Cortex of kidney (tissue), 1 donor: ENCODE measurements at places on chromosomes 2 and 18.

DNA sequence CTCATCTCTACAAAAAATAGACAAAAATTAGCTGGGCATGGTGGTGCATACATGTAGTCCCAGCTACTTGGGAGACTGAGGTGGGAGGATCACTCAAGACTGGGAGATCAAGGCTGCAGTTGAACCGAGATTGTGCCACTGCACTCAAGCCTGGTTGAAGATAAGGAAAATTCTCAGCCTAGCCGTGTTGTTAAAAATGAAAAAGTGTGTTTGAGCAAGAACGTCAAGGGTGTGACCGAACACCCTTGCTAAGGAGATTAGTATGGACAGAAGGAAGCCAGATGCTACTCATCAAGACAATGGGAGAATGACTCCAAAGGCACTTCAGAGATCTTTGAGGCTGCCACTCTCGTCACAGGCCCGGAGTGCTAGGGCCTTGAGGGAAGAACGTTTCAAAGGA lies 70.0 kb upstream of the NDUFV2 start:
- DNase-seq = no peak

GRCh38 chr2:195531754-195532153 lies 125.3 kb upstream of the SLC39A10 start:
- DNase-seq = no peak

- DNase-seq = no peak
Measured at GRCh38 chr2:228938629-228939028, 332.5 kb downstream of the PID1 start.

DNA sequence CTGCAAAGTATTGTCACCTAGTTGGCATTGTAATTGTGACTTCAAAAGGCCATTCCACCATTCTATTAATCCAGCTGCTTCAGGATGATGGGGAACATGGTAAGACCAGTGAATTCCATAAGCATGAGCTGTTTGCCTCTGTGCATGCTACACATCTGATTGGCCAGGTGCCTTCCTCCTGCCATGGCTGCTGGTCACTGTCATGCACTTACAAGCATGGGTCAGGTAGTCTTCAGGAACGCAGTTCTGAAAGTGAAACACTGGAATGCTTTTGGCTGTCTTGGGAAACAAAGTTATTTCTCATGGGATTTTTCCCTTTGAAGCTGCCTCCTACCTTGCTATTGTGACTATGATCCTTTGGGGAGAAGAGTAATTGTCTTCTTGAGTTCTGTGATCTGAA lies 267.6 kb downstream of the GBX2 start:
- no peak for DNase-seq

DNA sequence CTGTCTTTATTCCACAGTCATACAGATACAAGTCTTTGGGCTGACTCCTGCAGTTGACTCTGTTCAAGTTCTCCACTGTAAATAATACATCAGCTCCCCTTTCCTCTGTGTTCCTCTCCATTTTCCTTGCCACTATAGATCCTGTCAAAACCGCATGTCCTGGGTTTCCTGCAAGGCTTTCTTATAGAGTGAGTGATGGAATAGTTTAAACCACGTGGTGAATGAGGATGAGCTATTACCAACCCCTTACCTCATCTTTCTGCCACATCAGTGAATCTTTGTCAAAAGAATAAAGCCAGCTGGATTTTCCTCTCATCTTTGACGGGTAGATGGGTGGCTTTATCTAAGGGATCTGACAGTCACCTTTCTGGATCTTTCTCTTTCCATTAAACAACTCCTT lies 3.9 kb upstream of the GALNT14 start:
- DNase-seq = no peak

DNA sequence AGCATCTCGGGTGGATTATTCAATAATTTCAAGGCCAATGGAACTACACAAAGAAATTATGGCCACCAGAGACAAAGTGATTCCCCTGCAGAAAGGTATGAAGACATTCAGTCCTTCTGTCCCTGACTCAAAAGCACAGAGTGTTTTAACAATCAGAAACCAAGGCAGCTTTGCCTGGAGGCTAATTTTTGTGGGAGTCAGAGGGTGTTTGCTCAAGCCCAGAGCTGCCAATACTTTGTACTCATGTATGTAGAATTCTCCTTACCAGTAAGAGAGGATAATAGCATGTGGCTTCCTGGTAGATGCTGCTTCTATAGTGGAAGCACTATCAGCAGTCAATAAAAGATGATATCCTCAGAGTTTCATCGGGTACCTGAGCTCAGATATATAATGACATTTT lies 178.4 kb downstream of the KCNE4 start:
- no peak for DNase-seq

GRCh38 chr2:61811821-61812220 lies 42.0 kb downstream of the FAM161A start:
- no peak for DNase-seq

GRCh38 chr2:46230115-46230571 lies 67.1 kb upstream of the EPAS1 start:
- no peak for DNase-seq

DNA sequence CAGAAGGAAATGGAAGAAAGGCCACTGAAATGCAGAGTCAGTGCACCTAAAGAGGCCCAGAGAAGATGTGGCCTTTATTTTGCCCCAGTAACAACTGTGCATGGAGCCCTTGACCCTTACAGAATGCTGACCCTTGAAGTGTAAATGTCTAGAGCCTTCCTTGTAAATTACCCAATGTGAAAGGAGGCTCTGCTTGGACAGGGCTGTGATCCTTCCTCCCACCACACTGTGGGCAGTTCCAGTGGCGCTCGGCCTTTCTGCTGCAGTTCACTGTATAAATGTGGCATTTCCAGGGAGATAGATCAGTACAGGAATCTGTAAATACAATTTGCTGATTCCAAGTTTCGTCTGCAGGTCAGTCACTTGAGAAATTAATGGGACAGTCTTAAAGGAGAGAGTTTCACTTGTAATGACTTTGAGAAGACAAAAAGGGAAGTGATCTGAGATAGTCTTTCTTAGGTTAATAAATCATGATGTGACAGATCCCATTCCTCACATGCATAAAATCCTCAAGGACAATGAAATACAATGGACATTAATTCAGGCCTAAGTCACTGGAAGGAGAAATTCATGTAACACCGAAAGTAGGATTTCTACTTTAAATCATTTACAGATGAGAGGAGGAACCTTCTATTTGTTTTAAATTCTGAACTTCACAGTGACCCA lies 133.8 kb upstream of the LMAN1 start:
- no peak for DNase-seq

DNA sequence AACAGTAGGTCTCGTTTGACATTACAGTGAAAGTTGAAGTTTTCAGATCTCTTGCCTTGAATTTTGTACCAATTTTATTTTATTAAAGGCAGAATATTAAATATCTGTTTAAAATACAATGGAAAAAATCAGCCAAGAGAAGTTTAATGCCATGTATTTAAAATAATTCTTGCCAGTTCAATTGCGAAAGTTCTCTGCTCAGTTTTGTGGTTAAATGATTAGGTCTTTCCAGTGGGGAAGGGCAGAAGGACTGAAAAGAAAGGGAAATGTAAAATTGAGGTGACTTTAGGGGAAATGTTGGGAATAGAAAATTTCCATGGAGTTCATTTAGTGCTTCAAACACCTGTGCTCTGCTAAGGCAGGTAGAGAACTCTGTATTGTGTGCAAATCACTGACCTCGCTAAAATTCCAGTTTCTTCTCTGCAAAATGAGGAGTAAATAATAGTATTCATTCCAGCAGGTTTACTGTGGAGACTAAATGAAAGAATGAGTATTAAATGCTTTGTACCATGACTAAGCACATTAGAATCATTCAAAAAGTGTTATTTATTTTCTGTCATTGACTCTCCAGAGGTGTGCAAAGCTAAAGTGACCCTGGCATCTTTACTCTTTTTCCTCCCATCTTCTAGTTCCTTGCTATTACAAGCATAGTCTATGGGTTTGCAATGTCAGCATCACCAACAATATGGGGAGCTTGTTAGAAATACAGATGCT lies 74.4 kb downstream of the KIAA1328 start:
- no peak for DNase-seq

DNA sequence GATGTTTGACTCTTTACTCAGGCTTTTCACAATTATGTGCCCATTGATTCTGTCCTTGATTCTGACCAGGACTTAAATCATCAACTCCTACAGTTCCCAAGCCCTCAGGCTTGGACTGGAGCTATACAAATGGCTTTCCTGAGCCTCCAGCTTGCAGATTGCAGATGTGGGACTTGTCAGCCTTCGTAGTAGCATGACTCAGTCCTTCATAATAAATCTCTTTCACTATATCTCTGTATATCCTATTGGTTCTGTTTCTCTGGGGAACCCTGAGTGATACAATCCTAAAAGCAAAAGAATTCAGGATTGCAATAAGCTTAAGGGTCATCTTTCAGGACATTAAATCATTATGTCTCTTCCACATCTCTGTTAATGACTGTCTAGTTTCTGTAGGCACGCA lies 356.6 kb downstream of the RIT2 start:
- DNase-seq = no peak

GRCh38 chr2:118508282-118508681 lies 339.2 kb downstream of the EN1 start:
- DNase-seq = no peak

- no peak for DNase-seq
Measured at GRCh38 chr2:107721178-107721577, 105.5 kb upstream of the RGPD4 start.

GRCh38 chr2:196448407-196449079 lies 191.0 kb upstream of the CCDC150 start:
- no peak for DNase-seq

DNA sequence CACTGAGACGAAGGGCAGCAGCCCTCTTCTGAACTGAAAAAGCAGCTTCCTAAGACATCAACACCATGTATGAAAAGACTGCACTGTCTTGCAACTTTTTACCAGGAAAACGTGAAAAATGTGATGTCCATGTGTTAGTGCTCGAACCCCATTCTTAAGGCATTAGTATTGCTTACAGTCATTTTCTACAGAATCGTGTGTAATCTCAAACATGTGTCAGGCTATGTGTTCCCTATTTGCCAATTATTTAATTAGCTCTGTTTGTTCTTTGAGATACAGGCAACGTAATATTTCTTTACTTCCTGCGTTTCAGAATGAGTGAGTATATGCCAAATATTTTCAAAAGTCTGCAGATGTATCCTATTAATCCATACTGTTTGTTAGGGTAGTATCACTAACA lies 307.7 kb upstream of the CCDC68 start:
- no peak for DNase-seq

DNA sequence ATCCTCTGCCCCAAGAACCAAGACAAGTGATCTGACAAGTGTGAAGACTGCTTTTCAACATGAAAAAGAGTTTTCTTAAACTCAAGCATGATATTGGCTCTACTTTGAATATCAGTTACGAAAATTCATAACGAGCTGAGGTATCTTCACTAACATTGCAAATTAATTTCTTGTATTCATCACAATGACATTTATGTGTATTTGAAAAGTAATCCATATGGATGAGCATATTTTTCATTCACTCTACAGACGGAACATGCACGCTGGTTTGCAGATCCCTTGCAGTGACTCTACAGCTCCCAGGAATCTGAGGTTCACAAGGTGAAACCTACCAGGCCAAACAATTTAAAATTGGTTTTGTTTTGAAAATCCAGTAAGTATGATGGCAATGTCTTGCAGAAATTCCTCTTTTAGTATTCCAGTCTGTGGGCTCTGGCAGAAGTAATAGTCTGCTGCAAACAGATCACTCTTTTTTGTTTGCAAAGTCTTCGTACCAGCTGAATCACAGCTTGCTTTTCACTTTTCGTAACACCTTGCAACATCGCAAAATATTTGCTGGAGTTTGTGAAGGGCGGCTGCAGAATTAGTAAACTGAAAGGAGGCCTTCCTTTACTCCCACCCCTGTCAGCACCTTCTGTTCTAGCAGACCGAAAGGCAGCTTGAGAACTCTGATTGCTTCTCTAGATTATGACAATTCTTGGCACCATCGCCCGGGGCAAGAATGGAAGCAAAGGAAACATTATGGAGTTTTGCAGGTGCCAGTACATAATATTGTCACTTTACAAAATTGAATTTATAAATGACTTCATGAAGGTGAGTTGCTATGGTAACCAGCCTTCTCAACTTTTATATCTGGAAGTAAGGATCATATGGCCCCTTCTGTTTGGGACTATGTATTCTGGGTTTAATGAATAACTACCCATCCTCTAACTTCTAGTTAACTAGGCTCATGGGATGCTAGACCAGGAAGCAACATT lies 168.7 kb downstream of the TMEM247 start:
- DNase-seq = no peak

GRCh38 chr18:10275486-10275885 lies 178.9 kb upstream of the APCDD1 start:
- DNase-seq = no peak

DNA sequence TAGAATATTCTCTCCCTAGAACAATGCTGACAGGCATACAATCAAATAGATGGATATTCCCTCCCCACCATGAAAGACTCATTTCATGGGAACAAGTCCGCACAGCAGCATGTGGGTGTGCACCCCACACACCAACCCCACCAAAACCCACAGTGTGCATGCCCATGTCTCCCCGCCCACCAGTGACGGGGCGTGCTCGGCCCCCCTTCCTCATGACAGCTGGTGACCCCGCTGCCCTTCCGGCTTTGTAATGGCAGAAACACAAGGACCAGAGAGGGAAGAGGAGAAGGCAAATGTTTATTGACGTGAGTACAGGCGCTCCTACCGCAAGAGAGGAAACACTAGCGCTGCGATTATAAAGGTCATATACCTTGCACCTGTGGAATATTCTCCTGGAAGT lies 30.8 kb upstream of the ODC1 start:
- no peak for DNase-seq

- DNase-seq = no peak
Measured at GRCh38 chr2:71492112-71492511, 38.8 kb downstream of the DYSF start.

DNA sequence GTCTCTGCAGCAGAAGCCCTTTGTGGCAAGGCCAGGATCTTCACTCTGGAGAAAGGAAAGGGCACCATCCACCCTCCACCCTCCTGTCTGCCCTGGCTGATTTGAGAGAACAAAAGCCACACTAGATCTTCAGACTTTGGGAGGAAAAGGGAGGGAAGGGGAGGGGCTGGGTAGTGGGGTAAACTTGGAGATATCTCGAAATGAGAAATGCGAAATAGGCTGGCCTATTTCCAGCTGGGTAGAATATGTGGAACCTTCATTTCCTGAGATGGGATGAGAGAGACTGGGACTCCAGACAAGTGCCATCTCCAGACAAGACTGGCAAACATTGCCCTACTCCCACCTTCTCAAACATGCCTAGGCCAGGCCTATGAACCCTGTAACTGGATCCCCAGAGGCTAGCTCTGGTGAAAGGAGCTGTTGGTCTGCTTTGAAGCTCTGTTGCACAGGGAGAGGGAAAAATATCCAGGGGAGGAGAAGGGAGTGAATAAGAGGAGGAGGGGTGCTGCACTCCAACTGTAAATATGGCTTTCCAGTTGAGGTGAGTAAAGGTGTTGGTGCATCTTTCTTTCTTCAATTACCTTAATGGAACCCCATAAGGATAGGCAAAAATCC lies 1.7 kb downstream of the HOXD12 start:
- DNase-seq = no peak

- DNase-seq = no peak
Measured at GRCh38 chr2:120635146-120635545, 100.5 kb upstream of the GLI2 start.
